AG09309 (cell line): ENCODE measurements at places on chromosomes 3 and 15.

DNA sequence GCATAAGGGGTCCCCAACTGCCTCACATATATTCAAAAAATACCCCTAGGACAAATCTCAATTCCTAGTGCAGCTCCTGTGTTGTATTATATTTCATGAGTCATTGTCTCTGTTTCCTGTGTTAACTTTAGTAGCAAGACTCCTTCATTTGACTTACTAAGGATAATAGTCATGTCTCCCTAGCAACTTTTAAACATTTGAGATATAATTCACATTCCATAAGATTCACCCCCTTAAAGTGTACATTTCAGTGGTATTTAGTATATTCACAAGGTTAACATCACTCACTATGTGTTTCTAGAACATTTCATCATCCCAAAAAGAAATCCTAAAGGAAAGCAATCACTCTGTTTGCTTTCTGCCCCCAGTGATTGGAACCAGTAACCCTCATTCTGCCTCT is 121.3 kb upstream of the WNT7A start:
- no peak for DNase-seq

DNA sequence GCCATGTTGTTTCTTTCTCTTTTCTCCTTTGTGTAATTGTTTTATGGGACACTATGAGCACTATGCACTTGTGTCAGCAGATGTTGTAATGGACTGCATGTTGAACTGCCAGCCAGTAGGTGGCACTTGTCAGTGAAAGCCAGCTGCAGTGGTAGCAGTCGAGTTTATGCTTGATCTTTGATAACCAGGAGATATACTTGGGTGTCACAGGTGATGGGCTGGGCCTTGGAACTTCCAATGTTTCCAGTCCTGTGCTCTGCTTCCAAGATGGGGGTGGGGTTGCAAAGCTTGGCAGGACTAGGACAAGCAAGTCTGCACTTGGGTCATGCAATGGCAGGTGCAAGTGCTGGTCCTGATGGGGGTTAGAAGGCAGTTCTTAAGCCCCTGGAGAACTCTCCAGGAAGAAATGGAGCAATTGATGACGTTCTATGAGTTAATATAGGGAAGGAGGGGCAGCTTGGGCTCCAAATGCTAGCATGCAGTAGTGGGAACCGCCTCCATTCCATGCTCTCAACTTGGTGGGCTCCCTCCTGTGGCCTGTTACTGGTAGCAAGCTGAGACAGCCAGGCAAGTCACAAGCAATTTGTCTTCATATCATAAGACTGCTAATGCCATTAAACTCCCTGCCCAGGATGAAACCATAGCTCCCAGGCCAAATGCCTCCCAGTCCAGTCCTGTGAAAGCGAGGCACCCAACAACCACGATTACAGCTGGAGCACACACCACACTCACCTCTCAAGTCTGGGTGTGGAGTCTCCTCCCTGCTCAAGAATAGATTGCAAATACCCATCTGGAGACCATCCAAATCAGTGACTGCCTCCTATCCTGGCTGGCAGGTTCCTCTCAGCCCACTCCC is 287.2 kb downstream of the CGGBP1 start:
- DNase-seq = no peak

- no peak for DNase-seq
Measured at GRCh38 chr15:92586966-92587365, 68.6 kb downstream of the FAM174B start.

DNA sequence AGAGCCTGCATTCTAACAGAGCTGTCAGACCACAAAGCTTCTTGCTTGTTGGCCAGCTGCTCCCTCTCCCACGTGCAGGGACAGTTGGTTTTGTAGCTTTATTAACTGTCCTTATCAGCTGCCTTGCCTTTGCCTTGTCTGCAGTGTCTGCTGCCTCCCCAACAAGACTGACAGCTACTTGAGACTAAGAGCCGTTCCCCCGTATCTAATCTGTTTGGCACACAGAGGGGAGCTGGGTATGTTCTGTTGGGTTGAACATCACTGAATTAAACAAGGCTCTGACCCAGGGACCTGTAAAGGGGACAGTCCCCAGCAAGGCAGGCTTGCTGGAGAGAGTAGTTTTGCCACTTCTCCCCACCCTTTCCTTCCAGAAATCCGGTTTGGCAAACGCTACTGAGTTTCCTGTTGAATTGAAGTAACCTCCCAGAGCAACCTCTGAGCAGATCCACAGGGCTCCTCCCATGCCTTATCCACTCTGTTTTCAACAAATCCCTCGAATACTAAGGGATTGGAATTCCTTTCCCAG is 116.1 kb downstream of the ANP32A start:
- DNase-seq = no peak

GRCh38 chr15:81151389-81151788 is 17.3 kb downstream of the CFAP161 start:
- DNase-seq = no peak

- DNase-seq = no peak
Measured at GRCh38 chr15:41443275-41443674, 26.4 kb downstream of the RTF1 start.
